Activated T-helper 17 cell treated with anti-CD3 and anti-CD28 coated beads, Interleukin-2, amount 50 U/mL, for 72 hours (primary cell): ENCODE measurements at places on chromosomes 4 and X. TPM values are rescaled to one million over a fixed set of nuclear protein-coding genes. Genes with fewer than 3 reads are reported as not detected.

The LDB2 gene
- not detected for total RNA-seq

DNA sequence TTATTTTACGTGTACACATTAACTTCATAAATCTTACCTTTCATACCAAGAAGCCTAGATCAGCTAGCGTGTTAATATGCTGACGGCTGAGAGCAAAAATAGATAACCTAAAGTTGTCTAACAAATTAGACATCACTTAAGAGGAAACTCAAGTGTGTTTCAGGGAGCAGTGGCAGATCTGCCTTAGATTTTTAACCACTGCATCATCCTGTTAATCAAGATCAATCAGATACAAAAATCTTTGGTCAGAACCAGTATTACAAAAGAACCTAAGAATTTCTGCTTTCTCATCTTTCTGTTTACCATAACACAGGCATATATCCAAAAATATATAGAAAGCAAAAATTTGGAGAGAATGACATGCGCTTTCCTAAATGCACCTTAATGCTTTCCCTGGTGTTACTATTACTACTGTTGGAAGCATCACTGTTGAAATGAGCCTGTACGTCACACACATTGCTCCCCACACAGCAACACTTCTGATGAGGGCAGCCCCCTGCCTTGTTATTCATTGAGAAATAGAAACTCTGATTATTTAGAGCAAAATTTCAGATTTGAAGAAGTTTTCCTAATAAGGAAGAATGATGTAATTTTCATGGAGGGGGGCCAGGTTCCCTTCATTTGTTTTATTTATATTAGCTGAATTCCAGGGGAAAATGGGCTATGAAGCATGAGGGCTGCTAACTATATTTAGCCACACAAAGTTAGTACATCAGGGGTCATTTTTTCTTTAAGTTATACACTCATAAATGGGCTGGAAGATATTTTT is 152.3 kb downstream of the CBR4 start:
- no peak for ATAC-seq

- ATAC-seq, result peak; percentile 77
Observed at GRCh38 chr4:152459326-152459725, 76.6 kb downstream of the FBXW7 start.

DNA sequence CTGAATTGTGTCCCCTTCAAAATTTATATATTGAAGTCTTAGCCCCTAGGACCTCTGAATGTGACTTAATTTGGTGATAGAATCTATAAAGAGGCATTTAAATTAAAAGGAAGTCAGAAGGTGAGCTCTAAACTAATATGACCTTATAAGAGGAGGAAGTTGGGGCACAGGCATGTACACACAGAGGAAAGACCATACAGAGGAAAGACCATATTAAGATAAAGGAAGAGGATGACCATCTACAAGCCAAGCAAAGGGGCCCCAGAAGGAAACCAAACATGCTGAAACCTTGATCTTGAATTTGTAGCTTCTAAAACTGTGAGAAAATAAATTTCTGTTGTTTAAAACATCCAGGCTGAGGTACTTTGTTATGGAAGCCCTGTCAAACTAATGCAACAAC is 26.9 kb upstream of the CYBB start:
- ATAC-seq, result no peak

GRCh38 chr4:97910005-97910404 is 233.3 kb downstream of the STPG2 start:
- no peak for ATAC-seq

The HHIP gene
- not detected for total RNA-seq

GRCh38 chr4:120435179-120435578 is 368.5 kb upstream of the MAD2L1 start:
- ATAC-seq, result no peak

DNA sequence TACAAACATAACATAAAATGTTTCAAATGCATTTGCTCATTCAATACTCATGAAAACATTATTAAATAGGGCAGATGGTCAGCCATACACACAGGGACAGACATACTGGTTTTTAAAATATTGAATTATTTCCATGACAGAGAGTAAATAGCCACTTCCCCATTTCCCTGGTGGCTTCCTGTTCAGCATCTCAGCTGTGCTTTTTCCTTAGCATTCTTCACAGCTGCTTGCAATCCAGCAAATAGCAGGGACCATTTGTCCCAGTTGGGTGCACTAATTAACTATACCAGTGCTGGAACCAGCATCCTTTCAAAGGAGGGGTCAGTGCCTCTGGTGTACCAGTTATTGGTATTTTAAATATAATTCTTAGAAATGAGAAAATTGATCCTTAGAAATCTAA is 964.7 kb downstream of the RAB28 start:
- no peak for ATAC-seq

The FHDC1 gene
- 0.48 TPM for total RNA-seq

GRCh38 chr4:18082236-18082635 is 60.7 kb upstream of the LCORL start:
- ATAC-seq, result no peak

The SSX4B gene
- total RNA-seq, result not detected

GRCh38 chrX:11272863-11273262 is 20.4 kb upstream of the AMELX start:
- ATAC-seq, result no peak

The ZFP42 gene
- not detected for total RNA-seq

DNA sequence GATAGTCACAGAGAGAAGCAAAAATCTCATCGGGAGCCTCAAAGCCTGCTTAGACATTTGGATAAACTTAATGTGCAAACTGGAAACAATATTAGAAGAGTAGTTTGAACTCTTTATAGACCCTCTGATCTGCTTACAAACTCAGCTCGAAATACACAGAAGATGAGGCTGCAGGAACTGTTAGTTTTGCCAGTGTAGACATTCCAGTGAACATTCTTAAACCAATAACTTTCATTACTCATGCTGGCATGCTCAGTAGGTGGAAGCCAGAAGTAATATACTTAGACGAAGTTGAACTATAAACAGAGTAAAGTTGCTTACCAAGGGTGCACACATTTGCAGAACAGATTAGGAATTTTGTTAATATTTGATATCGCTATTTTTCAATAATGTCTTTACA is 303.5 kb downstream of the ANKRD50 start:
- no peak for ATAC-seq

The CABS1 gene
- not detected for total RNA-seq

The RHOH gene
- total RNA-seq, result 117 TPM

The TFE3 gene
- total RNA-seq, result 38.9 TPM

DNA sequence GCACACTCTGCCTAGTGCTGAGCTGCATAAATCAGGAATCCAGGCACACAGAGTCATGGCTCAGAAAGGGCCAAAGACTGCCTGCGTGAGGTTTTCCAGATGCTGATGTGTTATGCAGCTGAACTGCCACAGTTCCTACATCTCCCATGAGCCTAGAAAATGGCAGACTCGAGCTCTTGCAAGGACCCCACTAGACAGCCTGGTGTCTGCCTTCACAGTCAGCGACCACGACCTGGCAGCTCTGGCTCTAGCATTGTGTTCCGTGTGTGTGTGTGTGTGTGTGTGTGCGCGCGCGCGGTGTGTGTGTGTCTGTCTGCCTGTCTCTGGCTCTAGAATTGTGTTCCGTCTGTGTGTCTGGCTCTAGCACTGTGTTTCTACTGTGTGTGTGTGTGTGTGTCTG is 203.6 kb upstream of the AGTR2 start:
- ATAC-seq, result no peak

GRCh38 chr4:913280-913618 is 18.9 kb downstream of the GAK start:
- ATAC-seq, result no peak

DNA sequence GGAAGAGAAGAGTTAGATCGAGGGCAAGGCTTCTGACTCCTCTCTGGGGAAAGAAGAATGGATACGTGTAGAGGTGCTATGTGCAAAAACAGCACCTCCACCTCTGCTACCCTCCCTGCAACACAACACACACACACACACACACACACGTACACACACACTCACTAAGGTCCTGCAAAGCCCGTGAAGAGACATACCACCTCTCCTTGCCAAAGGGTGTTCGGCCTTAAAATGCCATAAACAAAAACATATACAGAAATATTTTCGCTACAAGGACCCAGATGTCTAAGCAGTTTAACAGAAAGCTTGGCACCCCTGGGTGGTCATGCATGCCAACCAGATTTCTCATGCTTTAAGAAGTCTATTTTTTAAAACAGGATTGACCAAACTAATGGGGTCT is 1.5 kb downstream of the TIFA start:
- ATAC-seq, result no peak

The TRMT44 gene
- 24.0 TPM for total RNA-seq

DNA sequence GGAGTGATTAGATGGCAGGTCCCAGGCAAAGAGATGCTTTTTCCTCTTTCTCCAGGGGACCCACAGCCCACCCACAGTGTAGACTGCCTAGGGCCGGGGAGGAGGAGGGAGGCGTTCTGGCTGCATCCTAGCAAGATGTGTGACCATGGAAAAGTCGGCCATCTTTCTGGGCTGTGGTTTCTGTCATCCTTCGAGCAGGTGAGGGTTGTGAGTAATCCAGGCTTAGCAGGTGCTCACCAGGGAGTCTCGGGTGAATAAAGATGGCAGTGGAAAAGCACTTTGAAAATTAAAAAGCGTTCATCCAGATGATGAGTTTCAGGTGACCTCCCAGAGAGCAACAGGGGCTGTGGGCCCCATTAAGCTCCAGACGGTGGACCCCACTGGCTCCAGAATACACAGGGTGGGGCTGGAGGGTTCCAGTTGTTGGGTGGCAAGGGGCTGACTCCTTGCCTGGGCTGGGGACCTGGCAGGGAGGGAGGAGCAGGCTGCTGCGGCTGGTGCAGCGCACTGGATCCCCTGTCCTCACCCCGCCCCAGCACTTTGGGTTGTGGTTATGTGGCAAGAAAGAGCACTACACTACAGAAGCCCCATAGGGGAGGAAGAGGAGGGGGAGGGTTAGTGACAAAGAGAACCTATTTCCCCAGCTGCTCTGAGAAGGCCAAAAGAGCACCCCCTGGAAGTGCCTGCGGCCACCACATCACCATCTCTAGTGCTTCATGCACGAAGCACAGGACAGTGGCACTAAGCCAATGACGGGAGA is 23.7 kb downstream of the ELF4 start:
- peak; percentile 58 for ATAC-seq

The PF4V1 gene
- total RNA-seq, result not detected

DNA sequence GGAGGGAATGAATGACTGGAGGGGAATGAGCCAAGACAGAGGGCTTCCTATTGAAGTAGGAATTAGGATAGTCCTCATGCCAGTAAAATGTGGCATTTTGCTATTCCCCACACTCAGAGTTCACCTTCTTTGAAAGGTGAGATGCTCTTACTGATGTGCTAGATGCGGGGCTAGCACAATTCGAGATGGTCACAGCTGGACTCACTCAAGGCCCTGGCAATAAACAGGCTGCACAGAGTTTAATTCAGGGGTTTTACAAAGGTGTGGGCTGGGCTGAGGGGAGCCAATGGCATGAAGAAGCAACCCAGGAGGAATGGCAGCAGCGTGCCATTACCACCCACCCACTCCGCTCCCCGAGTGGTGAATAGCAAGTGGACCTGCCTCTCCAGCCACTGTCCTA is 55.1 kb downstream of the ENPP6 start:
- no peak for ATAC-seq

GRCh38 chrX:128518508-128518907 is 466.3 kb upstream of the ACTRT1 start:
- ATAC-seq, result no peak

The HS3ST1 gene
- total RNA-seq, result 0.05 TPM

The CXCL11 gene
- total RNA-seq, result not detected
